Pancreas (tissue), 10 donors: ENCODE measurements at places on chromosomes 4 and X. TPM values are rescaled to one million over a fixed set of nuclear protein-coding genes. Genes with fewer than 3 reads are reported as not detected.

DNA sequence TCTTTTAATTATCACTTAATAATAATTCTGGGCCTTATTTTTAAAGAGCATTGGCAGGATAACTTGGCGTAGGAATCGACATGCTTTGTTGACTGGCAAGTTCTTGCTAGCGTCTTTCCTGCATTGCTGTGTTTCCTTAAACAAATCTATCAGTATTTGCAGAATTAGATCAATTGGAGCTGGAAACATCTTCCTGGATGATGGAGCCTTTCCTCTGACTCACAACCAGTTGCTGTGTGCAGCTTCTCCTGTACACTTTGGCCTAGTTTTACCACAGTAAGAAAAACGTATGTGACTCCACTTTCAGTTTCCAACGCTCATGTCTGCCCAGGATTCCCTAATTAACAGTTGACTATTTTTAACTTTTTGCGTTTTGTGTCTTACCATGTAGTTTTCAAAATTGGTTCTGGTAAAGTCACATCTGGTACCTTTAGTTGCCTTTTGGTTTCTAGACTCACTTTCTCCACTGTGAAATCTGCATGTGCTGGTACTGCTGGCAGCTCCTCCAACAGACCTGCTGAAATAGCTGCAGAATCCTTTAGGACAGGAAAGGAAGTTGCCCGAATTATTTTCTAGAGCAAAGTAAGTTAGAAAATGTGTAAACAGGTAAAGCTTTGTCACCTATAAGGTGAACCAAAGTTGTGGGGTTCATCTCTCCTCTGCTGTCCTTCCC is 553.2 kb upstream of the FAT1 start:
- no peak for DNase-seq

CWH43 gene
- total RNA-seq = 0.06 TPM

- no peak for DNase-seq
Measured at GRCh38 chrX:154900323-154900722, 14.2 kb downstream of the F8A1 start.

- no peak for DNase-seq
Measured at GRCh38 chr4:75065909-75066308, 133.0 kb downstream of the PARM1 start.

ARMCX5 gene
- 9.6 TPM for total RNA-seq

AGTR2 gene
- not detected for total RNA-seq

DNA sequence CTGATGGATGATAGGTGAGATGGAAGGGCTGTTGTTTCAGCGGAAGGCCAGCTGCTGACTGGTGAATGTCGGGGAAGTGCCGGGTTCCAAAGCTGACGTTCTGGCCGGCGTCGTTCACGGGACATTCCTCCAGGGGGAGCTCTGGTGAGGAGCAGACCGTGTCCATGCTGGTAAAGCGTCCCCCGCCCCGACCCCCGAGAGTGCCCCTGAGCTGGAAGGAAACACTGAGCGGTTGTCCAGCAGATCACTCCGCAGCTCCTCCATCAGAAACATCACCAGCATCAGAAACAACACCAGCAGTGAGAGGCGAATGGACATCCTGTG is 18.6 kb upstream of the ADRA2C start:
- DNase-seq = no peak

TMEM128 gene
- 6.5 TPM for total RNA-seq

GRCh38 chr4:40886931-40887763 is 137.4 kb downstream of the NSUN7 start:
- no peak for DNase-seq

FAAH2 gene
- total RNA-seq = 22.2 TPM

DNA sequence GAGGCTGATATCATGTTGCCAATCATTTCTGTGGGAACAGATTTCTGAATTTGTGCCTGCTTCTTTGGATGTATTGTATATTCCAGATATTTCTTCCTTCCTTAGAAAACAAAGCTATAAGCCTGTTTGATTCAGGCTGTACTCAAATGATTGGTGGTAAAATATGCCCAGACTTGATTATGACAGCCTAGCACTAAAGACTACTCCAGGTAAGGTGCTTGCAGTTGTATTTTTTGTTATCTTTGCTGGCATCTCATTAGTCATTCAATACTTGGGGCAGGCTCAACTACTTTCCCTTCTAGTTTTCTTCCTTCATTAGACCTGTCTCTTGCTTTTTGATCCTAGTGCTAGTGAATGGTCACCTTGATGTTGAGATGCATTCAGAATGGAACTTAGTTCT is 90.6 kb downstream of the ZNF518B start:
- DNase-seq = no peak

DNA sequence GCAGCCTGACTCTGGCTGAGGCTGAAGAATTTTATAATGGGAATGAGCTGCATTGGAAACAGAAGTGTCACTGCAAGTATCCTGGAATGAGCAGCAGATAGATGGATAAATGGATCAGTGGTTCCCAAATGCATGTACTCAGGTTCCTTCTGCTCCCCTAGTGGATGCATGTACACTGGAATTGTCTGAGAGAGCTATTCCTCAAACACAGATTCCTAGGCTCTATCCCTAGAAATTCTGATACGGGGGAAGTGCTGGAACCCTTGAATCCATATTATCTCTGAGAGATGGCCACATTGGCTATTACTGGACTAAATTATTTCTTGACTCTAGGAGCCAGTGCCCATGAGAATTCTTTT is 64.8 kb downstream of the TMEM131L start:
- DNase-seq = no peak

DNA sequence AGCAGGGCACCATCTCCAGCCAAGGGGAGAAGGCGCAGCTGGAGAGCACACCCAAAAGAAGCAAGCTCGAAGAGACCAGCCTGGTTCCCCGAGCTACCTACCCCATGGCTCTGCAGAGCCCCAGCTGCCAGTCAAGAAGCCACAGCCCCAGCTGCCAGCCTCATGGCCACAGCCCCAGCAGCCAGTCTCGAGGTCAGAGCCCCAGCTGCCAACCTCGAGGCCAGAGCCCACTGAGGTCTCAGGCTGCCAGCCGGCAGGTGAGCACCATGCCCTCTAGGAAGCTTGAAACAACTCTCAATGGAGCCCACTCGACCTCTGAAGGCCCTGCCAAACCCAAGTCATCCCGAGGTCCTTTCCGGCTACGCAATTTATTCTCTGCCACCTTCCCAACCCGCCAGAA is 27.0 kb upstream of the PRPS1 start:
- no peak for DNase-seq

ART3 gene
- 4.6 TPM for total RNA-seq

SOX3 gene
- not detected for total RNA-seq

GRCh38 chrX:11349661-11350337 is 56.6 kb downstream of the AMELX start:
- DNase-seq = no peak

DNAAF6 gene
- total RNA-seq = not detected

PITX2 gene
- not detected for total RNA-seq

ZAR1 gene
- total RNA-seq = not detected

TENT5D gene
- not detected for total RNA-seq

WWC2 gene
- total RNA-seq = 17.1 TPM
